ENCODE measurements at places on chromosomes 16 and 17.

DNA sequence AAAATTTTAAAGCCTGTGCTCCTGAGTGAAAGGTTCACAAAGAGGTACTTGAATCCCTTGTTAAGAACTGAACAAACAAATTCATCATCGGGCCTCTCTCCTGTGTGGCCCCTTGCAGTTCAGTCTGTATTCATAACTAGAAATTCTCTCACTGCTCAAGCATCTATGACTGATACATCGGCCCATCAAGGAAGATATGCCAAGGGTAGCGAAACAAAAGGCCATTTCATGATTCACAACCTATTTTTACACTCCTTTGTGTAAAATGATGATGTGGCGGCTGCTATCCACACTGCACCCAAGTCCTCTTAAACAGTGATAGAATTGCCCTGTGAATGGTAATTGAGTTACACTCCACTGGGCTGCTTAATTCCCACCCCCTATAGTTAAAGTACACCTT is 204.6 kb downstream of the STX8 start:
- peak; percentile 93 for DNase-seq

DNA sequence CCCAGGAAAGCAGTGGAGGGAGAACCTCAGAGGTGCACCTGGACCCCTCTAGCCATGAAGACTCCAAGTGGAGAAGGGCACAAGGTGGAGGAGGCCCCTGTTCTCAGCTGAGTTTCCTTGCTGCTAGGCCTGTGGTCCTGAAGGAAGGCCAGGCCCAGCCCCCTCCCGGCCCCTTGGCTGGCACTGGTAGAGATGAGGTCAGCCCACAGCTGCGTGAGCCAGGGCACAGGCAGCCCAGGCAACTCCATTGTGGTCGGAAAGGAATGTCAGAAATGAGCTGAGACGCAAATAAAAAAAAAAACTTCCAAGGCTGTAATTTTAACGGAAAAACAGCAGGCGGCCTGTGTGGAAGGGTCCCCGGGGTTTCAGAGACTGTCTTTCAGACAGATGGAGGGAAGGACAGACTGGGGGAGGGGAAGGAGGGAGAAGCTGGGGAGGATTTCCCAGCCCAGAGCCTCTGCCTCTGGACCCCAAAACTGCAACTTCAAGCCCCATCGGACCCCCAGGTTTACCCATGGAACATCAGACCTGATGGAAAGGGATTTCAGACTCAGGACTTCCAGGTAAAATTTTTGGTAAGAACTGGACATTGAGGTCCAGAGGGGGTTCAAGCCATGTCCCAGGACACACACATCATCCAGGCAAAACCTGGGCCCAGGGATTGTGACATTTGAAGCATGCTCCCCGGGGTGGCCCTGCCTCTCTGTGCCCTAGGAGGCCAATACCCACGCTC is 25.6 kb upstream of the MRPS23 start:
- peak; percentile 99 for DNase-seq

DNA sequence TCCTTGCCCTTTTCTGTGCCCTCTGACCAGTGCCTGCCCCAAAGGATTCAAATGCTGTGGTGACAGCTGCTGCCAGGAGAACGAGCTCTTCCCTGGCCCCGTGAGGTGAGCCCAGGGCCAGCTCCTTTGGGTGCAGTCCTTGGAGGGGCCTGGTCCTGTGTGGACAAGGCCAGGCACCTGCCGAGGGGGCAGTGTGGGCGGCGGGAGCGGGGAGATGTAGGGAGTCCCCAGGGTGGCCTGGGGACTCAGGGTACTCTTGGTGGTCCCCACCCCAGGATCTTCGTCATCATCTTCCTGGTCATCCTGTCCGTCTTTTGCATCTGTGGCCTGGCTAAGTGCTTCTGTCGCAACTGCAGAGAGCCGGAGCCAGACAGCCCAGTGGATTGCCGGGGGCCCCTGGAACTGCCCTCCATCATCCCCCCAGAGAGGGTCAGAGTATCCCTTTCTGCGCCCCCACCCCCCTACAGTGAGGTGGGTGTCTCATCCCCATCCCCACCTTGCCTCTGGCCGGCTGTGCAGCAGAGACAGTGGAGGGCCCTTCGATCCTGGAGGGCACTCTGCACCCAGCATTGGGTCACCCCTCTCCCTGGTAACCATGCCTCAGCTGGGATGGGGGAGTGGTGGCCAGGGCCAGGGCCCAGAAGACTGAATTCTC is 4.4 kb downstream of the TMEM92 start:
- DNase-seq: no peak

DNA sequence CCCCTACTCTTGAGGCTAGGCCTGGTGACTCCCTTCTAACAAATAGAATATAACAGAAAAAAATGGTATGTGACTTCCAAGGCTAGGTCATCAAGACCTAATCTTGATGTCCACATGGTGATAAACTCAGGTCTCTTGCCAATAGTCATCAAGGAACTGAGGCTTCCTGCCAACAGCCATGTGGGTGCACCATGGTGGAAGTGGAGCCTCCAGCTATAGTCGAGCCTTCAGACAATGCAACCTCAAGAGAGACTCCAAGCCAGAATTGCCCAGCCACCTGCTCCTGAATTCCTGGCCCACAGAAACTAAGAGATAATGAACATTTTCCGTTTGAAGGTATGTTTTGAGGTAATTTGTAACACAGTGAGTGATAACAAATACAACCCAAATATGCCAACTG is 55.9 kb upstream of the SREBF1 start:
- DNase-seq: no peak

GRCh38 chr17:6948562-6948961 is 47.3 kb upstream of the ALOX12 start:
- DNase-seq: peak; percentile 20

- no peak for DNase-seq
These were observed 28.9 kb downstream of the TNFRSF13B start for GRCh38 chr17:16943032-16943352.

GRCh38 chr17:74211912-74212208 is 1.5 kb upstream of the TTYH2 start:
- DNase-seq: no peak

- DNase-seq: peak; percentile 58
These were observed 21.2 kb upstream of the HAS3 start for GRCh38 chr16:69084289-69084688.

DNA sequence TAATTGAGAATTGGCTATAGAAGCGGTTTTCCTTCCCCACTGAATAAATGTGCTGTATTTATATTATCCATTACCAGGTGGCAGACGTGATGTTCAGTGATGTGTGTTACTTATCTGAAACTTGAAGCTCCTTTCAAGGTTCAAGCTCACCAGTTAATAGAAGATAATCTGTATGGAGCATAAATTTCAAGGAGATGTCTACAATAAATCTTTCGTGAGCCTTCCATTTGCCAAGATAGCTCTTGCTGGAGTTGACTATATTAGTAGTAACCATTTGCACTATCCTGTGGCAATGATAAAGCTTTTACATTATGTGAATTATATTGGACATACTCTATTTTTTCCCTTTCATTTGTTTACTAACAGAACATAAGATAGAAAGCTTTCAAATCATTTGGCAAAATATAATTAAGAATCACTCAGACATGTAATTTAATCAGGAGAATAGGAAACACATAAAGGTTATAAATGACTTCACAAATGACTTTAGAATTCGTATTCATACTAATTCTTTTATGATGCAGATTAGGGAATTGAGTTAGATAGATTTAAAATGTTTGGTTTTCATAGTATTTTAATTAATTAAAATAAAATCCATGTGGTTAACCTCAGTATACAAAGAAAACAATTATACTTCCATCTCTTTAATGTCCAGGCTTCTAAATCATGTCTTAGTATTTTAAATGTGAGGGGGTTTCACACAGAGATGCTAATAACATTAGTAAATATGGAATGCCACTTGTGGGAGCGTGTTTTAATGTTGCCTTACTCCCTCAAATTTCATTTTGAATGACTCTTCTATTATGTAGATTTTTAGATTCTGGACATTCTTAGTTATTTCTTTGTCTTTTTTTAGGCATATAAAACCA is 664.4 kb upstream of the CDH8 start:
- DNase-seq: no peak

- DNase-seq: no peak
These were observed 35.2 kb upstream of the KIFC3 start for GRCh38 chr16:57837305-57838125.

GRCh38 chr17:41917679-41918313 is 955 bp downstream of the ACLY start:
- peak; percentile 54 for DNase-seq

GRCh38 chr17:57284583-57284982 is 28.3 kb downstream of the MSI2 start:
- no peak for DNase-seq

DNA sequence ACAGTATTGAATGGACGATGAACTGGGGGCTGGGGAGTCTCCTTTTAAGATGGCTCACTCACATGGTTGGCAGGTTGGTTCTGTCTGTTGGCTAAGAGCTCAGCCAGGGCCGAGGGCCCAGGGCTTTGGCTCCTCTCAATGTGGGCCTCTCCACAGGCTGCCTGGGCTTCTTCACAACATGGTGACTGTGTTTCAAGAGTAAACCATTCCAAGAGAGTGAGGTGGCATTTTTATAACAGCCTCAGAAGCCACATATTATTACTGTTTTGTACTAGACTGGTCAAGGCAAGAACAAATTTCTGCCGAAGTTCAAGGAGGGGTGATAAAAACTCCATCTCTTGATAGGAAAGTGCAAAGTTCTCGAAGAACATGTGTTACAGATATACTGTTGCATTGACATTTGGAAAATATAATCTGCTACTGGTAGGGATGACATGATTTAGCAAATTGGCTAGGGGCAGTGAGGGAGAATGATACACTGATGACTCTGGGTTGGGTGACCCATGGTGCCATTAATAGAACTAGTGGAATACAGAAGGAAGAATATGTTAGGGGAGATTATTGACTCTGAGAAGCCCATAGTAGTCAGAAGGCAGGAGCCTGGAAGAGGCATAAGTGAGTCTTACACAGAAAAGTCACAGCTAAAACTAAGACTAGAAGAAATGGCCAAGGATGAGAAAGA is 13.7 kb downstream of the KRABD2 start:
- DNase-seq: no peak

GRCh38 chr16:60748366-60748765 is 1287.9 kb downstream of the CDH8 start:
- peak; percentile 60 for DNase-seq

DNA sequence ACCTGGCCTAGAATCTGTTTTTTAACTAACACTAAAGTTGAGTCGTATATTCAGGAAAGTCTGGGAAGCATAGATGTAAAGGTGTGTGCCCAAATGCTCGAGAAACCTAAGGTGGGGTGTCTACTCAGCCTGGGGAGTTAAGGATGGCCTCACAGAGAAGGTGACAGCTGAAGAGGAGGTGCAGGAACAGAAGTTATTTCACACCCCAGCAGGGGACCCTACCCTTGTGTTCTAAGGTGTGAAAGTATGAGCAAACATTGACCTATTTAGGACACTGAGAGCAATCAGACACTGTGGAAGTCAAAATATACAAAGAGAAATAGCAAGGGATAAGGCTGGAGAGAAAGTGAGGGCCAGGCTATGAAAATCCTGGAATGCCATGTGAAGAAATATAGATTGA is 49.0 kb upstream of the DHX40 start:
- no peak for DNase-seq

DNA sequence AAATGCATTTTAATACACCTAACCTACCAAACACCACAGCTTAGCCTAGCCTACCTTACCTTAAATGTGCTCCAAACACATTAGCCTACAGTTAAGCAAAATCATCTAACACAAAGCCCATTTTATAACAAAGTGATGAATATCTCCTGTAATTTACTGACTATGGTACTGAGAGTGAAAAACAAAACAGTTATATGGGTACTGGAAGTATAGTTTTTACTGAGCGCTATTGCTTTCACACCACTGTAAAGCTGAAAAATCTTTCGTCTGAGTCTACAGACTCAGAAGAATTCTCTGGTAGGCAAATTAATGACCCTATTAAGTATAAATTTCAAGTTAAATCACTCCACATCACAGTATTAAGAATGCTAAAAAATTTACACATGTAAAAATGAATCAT is 3.5 kb downstream of the GRB2 start:
- DNase-seq: no peak

GRCh38 chr17:60577147-60577915 is 22.7 kb upstream of the PPM1D start:
- peak; percentile 40 for DNase-seq
